Stimulated activated CD4-positive, alpha-beta T cell treated with anti-CD3 and anti-CD28 coated beads, Interleukin-15, amount 100 ng/mL, for 1 hour (primary cell): ENCODE measurements at places on chromosomes 2 and 18.

DNA sequence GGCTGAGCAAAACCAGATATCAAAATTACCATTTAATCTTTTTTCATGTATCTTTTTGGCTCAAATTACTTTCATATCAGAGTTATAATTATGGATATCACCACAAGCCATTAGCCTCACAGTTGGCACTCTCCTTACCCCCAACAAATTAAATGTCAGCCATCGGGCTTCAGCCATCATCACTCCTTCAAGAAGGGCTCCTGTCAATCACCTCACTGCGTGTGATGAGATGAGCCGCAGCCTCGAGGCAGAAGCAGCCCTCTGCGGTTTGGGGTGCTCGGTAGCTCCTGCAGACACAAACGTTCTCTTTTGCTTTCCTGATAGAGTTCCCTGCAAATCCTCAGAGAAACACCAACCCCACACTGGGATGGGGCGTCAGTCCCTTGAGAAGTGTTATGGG, 94.1 kb downstream of the DNER start:
- no peak for DNase-seq

GRCh38 chr2:1770566-1771380, 26.5 kb upstream of the PXDN start:
- DNase-seq: no peak

- DNase-seq: no peak
Observed at GRCh38 chr2:240458044-240458899, 22.8 kb downstream of the GPC1 start.

- no peak for DNase-seq
Observed at GRCh38 chr18:45684341-45685115, 39.5 kb upstream of the SLC14A1 start.

DNA sequence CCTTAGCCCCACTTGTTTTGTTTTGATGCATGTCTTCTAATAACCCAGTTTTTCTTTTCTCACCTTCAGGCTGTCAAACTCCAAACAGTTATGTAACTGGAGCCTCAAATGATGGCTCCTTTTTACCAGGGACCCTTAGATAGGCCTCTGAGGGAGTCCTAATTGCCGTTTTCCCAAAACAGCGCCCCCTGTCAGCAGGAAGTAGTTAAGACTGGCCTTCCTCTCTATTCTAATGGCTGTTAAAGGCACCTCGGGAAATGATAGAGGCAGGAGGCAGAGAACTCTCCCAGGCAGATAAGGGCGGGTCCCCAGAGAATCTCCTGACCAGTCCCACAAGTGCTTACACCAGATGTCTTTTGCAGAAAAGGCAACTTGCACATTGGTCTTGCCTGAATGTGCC, 123.2 kb downstream of the KCNS3 start:
- DNase-seq: no peak

- no peak for DNase-seq
Observed at GRCh38 chr2:20021405-20022009, 9.0 kb upstream of the MATN3 start.

DNA sequence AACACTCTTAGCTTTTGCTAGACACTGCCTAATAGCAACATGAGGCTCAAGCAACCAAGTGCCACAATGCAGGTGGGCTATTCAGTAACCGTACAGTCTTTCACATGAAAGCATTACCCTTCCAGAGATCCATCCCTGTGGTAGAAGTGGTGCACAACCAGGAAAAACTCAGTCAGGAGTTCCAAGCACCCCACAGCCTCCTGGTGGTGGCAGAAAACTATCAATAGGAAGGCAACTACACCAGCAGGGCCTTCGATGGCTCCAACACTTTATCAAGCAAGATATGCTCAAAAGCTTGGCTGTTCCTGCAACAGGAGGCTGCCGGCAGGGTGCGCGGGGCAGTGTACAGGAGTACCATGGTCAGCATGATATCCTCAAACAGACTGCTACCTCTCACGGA, 176.1 kb upstream of the DLGAP1 start:
- DNase-seq: no peak

DNA sequence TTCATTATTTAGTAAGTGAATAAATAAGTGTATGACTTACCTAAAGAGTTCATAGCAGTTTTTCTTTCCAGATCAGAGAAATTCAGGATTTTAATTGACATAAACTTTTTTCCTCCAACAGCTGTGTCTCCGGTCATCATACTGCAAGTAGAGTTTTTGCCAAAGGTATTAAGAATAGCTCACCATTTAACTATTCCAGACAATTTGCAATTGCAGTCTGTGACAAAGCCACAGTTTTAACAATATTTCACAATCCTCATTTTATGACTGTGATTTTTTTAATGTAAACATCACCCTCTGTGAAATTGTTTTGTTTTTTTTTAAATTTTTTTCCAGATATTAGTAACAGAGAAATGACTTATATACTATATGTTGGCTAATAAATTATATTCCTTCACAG, 199.1 kb downstream of the TRIB2 start:
- DNase-seq: no peak

DNA sequence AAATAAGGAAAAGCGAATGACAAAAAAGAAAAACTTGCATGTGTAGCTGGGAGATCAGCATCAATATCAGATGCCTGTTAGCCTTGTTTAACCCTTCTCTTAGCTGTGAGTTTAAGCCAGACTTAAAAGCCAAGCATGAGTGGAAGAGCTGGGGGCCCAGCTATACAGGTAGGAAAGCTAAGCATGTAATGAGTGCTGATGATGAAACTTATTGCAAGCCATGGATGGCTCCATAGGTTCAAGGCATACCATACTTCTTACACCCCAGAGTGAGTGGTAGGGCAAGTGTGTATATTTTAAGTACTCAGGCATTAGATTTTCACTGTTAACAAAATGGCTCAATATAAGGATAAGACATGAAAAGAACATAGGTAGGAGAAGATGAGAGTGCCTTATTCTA, 28.0 kb downstream of the RBBP8 start:
- no peak for DNase-seq

- no peak for DNase-seq
Observed at GRCh38 chr2:55054106-55054875, 4.0 kb upstream of the RTN4 start.
